ENCODE measurements at places on chromosomes 3 and 15. TPM values are rescaled to one million over a fixed set of nuclear protein-coding genes. Genes with fewer than 3 reads are reported as not detected.

DNA sequence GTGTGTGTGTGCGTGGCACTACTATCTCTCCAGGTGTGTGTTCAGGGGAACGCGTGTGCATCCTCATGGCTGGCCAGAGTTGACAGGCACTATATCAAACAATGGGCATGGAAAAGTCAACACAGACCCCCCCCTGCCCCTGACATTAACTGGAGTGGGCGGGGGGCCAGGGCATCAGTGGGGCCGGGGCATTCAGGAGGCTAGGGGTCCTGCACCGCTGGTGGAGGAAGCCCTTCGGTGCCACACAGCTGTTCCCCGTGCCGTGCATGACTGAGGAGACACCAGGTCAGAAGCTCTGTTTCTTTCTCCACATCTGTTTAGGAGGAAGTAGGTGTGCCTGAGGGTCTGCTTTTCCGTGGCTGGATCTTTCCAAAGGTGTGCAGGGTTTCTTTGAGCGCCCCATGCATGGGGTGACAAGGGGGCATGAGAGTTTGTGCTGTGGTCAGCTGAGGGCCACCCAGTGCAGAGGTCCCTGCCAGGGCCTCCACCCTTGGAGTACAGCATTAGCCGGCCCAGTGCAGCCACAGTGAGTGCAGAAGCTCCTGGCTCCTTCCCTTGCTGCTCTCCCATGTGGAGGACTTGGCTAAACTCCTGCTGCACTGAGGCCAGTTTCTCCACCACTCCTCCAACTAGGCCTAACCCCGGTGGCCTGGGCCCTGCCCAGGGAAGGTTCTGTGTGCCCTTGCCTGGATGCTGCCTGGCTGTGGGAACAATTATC lies 7.5 kb downstream of the C3orf22 start:
- no peaks in the 10 kb centered on the region for H3K36me3 ChIP-seq
- no peak for DNase-seq
- no peak overlapping the region for H3K27ac ChIP-seq
- peaks cover 9% of the 10 kb centered on the region for H3K27me3 ChIP-seq
- no peak overlapping the region for H3K4me3 ChIP-seq

- H3K27ac ChIP-seq, result peak overlapping the region; percentile 17
- no peaks in the 10 kb centered on the region for H3K36me3 ChIP-seq
These were observed 274.5 kb downstream of the ZBTB20 start for GRCh38 chr3:114872588-114872987.

DNA sequence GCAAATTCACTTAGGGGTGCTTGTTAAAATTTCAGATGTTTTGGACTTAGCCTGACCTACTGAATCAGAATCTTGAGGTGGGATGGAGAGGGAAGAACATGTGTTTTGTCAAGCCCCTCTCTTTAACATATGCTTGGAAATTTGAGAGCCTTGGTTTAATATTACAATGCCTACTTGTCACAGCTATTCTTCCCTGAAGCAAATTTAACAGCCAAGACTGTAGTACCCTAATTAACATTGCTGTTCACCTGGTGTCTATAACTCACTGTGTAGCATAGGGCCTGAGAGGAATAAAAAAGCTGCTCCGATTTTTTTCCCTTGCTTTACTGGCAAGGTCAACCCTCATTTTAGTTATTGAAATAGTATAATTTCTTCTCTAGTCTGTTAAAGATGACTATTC lies 880.1 kb downstream of the CADM2 start:
- DNase-seq, result no peak
- no peak overlapping the region for H3K27ac ChIP-seq
- H3K4me3 ChIP-seq, result no peak overlapping the region
- no peaks in the 10 kb centered on the region for H3K36me3 ChIP-seq
- H3K4me1 ChIP-seq, result no peaks in the 10 kb centered on the region

- DNase-seq, result no peak
- no peaks in the 10 kb centered on the region for H3K36me3 ChIP-seq
- no peak overlapping the region for H3K27ac ChIP-seq
These were observed 486.0 kb upstream of the AGTR1 start for GRCh38 chr3:148211725-148212124.

Gene MELTF
- 9.6 TPM for total RNA-seq

Gene SOX14
- total RNA-seq, result not detected

All from left ventricle myocardium inferior (tissue), 1 donor.